ENCODE measurements at places on chromosomes 2 and 18. TPM values are rescaled to one million over a fixed set of nuclear protein-coding genes. Genes with fewer than 3 reads are reported as not detected.
A peak's percentile ranks its signal among the peaks of the same experiment; 100 is the strongest.

GRCh38 chr18:49858309-49859020 is 45.1 kb upstream of the ACAA2 start:
- no peak overlapping the region for H3K4me3 ChIP-seq
- DNase-seq = no peak
- H3K27me3 ChIP-seq = no peaks in the 10 kb centered on the region

Gene FLACC1
- total RNA-seq = 1.3 TPM

DNA sequence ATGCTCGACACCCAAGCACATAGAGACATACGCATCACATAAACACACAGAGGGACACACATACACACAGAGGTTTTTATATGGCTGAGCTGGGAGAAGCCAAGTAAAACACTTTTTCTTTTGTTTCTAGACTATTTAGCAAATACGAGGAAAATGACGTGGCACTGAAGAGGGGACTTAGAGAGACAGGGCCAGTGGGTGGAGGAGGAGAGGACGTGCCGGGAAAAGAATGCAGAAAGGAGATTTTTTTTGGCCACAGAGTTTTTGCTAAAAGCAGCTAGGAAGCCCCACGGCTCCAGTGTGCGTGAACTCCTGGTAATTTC is 168.5 kb upstream of the KLF7 start:
- no peaks in the 10 kb centered on the region for H3K36me3 ChIP-seq
- H3K4me1 ChIP-seq = peaks cover 3% of the 10 kb centered on the region
- peak overlapping the region; percentile 42 for H3K4me3 ChIP-seq
- no peak for DNase-seq

- no peak for DNase-seq
- H3K36me3 ChIP-seq = no peaks in the 10 kb centered on the region
- no peak overlapping the region for H3K27ac ChIP-seq
- H3K4me3 ChIP-seq = no peak overlapping the region
Measured at GRCh38 chr18:77487951-77488740, 238.5 kb downstream of the GALR1 start.

Gene KDSR
- total RNA-seq = 62.4 TPM

DNA sequence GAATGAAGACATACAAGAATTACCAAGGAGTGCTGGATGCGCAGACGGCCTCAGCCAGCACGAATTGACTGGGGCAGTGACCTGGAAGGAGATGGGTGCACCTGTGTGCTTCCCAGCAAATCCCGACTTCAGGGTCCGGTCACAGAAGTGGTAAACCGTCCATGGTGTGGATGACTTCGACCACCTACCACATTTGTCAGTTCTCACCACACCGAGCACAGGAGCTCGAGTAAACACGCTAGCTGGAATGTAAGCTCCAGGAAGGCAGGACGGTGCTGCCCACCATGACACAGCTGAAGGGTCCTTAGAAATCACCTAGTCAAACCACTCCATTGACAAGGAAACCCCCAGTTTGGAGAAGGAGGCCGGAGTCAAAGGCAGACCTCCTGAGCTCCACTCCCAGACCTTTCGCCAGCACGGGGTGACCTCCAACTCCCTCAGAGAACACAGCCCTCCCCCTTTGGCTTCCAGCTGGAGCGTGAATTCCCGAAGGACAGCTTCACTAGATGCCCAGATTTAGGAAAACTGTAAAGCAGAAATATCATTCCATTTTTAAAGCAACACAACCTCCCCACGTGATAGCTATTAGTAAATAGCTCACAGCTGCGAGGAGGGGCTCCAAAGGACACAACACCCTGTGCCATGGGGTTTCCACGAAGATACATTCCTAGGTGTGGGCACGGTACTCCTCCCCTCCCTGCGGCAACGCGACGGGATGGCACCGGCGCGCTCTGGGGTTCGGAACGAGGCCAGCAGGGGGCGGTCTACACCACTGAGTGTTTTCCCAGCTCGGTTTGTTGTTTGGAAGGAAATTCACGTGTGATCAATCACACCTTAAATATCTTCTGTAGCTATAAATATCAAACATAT is 34.1 kb upstream of the GNAL start:
- H3K27ac ChIP-seq = no peak overlapping the region
- H3K4me3 ChIP-seq = no peak overlapping the region
- H3K4me1 ChIP-seq = no peaks in the 10 kb centered on the region
- no peaks in the 10 kb centered on the region for H3K36me3 ChIP-seq
- no peaks in the 10 kb centered on the region for H3K27me3 ChIP-seq

Gene MREG
- 3.3 TPM for total RNA-seq

DNA sequence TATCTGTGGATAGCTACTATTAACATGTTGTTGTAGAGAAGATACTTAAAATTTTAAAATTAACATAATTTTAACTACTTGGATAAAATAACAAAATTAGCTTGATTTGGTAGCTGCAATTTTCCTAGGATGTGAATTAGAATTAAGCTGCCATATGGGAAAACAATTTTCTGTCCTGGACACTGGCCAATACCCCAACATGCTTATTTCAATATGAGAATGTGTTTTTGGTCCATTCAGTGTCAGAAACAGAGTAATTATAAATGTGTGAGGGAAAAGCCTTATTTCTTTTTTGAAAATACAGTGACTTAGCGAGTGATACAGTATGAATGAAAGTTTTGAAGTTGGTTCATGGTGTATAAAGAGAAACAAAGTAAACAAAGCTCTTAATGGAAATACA is 948.3 kb upstream of the GYPC start:
- H3K36me3 ChIP-seq = no peaks in the 10 kb centered on the region
- H3K27ac ChIP-seq = no peak overlapping the region
- no peak overlapping the region for H3K4me3 ChIP-seq
- no peaks in the 10 kb centered on the region for H3K4me1 ChIP-seq
- no peak for DNase-seq

Gene KCNG2
- total RNA-seq = not detected

Gene THADA
- 46.5 TPM for total RNA-seq

GRCh38 chr2:233350708-233351107 is 3.6 kb upstream of the DGKD start:
- no peaks in the 10 kb centered on the region for H3K36me3 ChIP-seq
- H3K4me1 ChIP-seq = peaks cover 47% of the 10 kb centered on the region

Gene TLX2
- total RNA-seq = not detected

DNA sequence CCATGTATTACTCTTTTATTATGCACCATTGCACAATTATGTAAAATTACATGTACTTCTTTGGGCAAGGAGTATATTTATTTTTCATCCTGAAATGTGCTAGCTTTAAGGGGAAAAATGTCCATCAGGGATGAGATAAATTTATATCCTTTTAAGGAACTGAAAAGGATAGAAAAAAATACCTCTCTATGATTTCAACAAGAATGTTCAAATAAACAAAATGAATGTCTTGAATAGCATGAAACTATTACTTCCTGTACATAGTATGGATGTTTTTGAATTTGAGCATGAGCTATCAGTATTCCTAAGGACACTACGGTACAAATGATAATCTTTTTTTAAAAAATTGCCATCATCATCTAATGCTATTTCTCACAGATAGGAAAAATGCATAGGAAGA is 1611.9 kb upstream of the ZEB2 start:
- no peaks in the 10 kb centered on the region for H3K27me3 ChIP-seq
- no peaks in the 10 kb centered on the region for H3K4me1 ChIP-seq

GRCh38 chr2:181725476-181725875 is 45.2 kb upstream of the NEUROD1 start:
- H3K27me3 ChIP-seq = no peaks in the 10 kb centered on the region
- H3K4me3 ChIP-seq = no peak overlapping the region
- H3K36me3 ChIP-seq = no peaks in the 10 kb centered on the region
- no peak overlapping the region for H3K27ac ChIP-seq
- no peaks in the 10 kb centered on the region for H3K4me1 ChIP-seq
- no peak for DNase-seq

- no peaks in the 10 kb centered on the region for H3K27me3 ChIP-seq
- peak overlapping the region; percentile 72 for H3K27ac ChIP-seq
- no peak for DNase-seq
- H3K4me1 ChIP-seq = peaks cover 27% of the 10 kb centered on the region
- no peak overlapping the region for H3K4me3 ChIP-seq
- no peaks in the 10 kb centered on the region for H3K36me3 ChIP-seq
Measured at GRCh38 chr2:20487392-20488174, 40.7 kb downstream of the RHOB start.

DNA sequence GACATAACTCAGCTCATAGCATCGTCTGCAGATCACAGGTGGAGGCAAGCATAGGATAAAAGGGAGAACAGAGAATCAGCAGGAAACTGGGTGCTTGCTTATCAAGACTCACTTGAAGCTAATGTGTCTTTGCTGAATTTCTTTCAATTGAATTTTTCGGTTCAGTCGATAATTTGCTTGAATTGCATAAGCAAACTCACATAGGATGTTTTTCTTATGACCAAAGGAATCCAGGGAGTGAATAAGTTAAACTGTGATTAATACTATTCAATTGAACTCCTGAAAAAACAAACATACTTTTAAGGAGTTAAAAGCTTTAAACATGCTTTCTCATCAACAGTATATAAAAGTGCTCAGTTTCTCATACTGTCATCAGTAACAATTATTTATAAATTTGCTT is 707.1 kb upstream of the ACVR2A start:
- no peaks in the 10 kb centered on the region for H3K27me3 ChIP-seq
- no peak for DNase-seq
- no peaks in the 10 kb centered on the region for H3K36me3 ChIP-seq
- no peak overlapping the region for H3K27ac ChIP-seq
- no peak overlapping the region for H3K4me3 ChIP-seq

DNA sequence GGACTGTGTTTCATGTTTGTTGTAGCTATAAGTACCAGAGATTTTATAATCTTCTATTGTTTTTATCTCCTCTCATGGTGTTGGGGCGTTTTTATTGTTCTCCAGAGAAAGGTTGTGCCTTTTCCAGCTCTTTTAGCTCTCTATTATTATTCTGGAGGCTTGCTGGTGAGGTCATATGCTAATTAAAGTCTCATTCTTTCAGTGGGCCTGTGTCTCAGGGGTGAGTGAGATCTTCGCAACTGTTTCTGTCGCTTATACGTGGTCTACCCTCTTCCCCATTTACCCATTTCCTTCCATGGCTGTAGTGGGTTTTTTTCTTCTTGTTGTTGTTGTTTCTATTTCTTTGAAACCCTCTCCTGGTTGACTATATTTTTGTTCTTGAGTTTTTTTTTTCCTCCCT is 584.9 kb downstream of the TMEM182 start:
- DNase-seq = no peak
- no peaks in the 10 kb centered on the region for H3K4me1 ChIP-seq
- no peak overlapping the region for H3K27ac ChIP-seq
- H3K4me3 ChIP-seq = no peak overlapping the region
- H3K27me3 ChIP-seq = no peaks in the 10 kb centered on the region

GRCh38 chr18:58105888-58106260 is 61.8 kb downstream of the NEDD4L start:
- H3K36me3 ChIP-seq = no peaks in the 10 kb centered on the region
- H3K27ac ChIP-seq = peak overlapping the region; percentile 83
- no peak overlapping the region for H3K4me3 ChIP-seq
- peaks cover 8% of the 10 kb centered on the region for H3K4me1 ChIP-seq
- no peak for DNase-seq

GRCh38 chr2:29335396-29335795 is 220.2 kb downstream of the CLIP4 start:
- H3K36me3 ChIP-seq = no peaks in the 10 kb centered on the region
- H3K27ac ChIP-seq = no peak overlapping the region
- no peak for DNase-seq
- H3K4me1 ChIP-seq = no peaks in the 10 kb centered on the region
- H3K4me3 ChIP-seq = no peak overlapping the region

Gene ANKRD23
- 8.6 TPM for total RNA-seq

DNA sequence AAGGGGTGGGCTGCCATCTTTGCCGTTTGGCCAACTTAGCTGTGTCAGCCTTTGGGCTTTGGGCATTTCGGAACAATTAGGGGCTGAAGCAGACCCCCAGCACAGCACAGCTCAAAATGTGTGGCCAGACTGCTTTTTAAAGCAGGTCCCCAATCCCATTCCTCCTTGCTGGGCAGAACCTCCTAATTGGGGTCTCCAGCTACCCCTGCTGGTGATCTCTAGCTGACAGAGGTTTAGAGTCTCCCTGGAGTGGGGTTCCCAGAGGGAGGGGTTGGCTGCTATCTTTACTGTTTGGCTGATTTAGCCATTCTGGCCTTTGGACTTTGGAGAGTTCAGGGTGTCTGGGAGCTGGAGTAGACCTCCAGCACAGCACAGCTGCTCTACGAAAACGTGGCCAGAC is 71.5 kb upstream of the LHCGR start:
- H3K4me3 ChIP-seq = no peak overlapping the region
- H3K4me1 ChIP-seq = no peaks in the 10 kb centered on the region
- no peaks in the 10 kb centered on the region for H3K27me3 ChIP-seq
- DNase-seq = no peak
- H3K27ac ChIP-seq = no peak overlapping the region

- H3K27ac ChIP-seq = no peak overlapping the region
- H3K4me3 ChIP-seq = no peak overlapping the region
- no peak for DNase-seq
- H3K4me1 ChIP-seq = peaks cover 23% of the 10 kb centered on the region
- no peaks in the 10 kb centered on the region for H3K36me3 ChIP-seq
- no peaks in the 10 kb centered on the region for H3K27me3 ChIP-seq
Measured at GRCh38 chr18:10298346-10298745, 156.1 kb upstream of the APCDD1 start.

DNA sequence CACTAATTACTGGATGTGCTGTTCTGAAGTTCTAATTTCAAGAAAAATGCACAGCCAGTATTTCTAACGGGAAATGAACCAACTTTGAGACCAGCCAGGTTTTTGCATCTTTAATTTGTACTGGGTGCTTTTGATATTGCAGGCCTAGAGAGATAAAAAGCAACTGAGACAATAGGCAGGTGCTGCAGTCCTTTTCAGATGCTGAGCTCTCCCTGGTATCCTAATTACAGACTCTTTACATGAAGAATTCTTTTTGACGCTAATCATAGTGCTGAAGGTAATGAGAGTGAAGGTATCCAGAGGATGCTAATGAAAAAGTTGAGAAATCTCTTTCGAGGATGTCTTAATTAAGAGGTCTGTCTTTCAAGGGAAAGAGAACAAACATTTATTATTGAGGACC is 85.1 kb downstream of the SERPINB8 start:
- no peaks in the 10 kb centered on the region for H3K4me1 ChIP-seq
- no peaks in the 10 kb centered on the region for H3K27me3 ChIP-seq
- no peak overlapping the region for H3K4me3 ChIP-seq
- no peaks in the 10 kb centered on the region for H3K36me3 ChIP-seq
- no peak overlapping the region for H3K27ac ChIP-seq

GRCh38 chr2:110126086-110126773 is 10.6 kb upstream of the MALL start:
- H3K4me1 ChIP-seq = no peaks in the 10 kb centered on the region
- no peak overlapping the region for H3K27ac ChIP-seq
- H3K36me3 ChIP-seq = no peaks in the 10 kb centered on the region
- H3K27me3 ChIP-seq = no peaks in the 10 kb centered on the region
- no peak for DNase-seq

DNA sequence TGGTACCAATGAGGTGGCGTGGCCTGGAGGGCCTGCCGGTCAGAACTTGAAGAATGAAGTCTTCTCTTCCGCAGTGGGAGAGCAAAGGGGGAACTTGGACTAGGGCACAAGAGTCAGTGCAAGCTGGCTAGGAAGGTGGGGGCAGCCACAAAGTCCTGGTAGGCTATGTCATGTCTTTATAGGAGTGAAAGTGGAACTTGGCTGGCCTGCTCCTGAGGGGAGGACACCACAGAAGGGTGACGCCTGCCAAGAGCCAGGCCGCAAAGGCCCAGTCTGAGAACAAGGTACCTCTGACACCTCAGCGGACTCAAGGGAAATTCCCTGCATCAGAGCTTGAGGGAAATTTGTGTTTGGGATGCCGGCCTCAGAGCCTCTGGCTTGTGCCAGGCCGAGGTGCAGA is 32.2 kb upstream of the MAP3K20 start:
- no peak overlapping the region for H3K4me3 ChIP-seq
- DNase-seq = no peak
- H3K27me3 ChIP-seq = no peaks in the 10 kb centered on the region
- peaks cover 5% of the 10 kb centered on the region for H3K4me1 ChIP-seq
- H3K27ac ChIP-seq = no peak overlapping the region
- H3K36me3 ChIP-seq = no peaks in the 10 kb centered on the region

GRCh38 chr18:41150316-41150715 is 804.7 kb upstream of the PIK3C3 start:
- H3K4me3 ChIP-seq = no peak overlapping the region
- H3K36me3 ChIP-seq = no peaks in the 10 kb centered on the region
- no peak overlapping the region for H3K27ac ChIP-seq
